NCI-H187 (cell line): ENCODE measurements at places on chromosomes 4 and X.

DNA sequence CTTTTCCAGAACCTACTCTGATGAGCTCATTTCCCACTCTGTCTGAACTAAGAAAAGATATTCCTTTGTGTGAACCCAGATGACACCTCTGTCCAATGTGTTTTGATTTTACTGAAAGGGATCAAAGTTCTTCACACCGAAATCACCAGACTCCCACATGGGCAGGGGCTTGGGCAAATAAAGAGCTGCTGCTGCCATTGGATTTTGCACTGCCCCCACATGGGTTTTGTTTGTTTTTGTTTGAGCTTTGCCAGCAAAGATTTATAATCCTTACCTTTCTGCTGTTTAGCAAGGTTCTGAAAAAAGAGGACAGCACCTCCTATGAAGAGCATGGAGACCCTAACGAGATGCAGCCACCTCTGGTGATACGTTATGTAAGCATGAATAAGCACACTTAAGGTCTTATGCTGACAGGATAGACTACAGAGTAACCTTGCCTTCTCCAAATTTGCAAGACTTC is 44.3 kb downstream of the HSD17B13 start:
- DNase-seq, result no peak

DNA sequence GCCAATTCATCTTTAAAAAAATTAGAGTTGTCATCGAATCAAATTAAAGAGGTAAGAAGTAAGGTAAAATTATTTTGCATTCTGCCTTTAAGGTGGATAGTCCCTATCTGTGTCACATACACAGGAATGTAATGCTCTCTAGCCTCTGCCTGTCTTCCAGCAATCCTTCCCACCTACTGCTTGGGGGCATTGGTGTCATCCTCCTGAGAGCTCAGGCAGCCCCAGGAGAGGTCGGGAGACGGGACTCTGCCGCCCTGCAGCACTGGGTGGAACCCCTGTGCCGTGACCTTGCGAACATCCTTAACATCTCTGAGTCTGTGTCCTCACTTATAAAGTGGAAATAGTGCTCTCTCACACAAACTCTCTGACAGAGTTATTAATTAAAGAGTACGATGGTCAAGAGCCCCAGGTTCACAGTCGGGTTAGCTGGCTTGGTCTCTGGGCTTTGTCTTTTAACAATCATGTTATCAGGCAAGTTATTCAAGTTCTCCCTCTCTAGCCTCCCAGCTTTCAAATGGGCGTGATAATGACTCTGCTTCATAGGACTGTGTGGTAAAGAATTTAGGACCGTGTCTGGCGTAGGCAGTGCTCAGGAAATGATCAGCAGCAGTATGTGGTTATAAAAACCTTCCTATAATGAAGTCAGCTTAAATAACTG is 10.2 kb downstream of the TLR3 start:
- DNase-seq, result no peak

DNA sequence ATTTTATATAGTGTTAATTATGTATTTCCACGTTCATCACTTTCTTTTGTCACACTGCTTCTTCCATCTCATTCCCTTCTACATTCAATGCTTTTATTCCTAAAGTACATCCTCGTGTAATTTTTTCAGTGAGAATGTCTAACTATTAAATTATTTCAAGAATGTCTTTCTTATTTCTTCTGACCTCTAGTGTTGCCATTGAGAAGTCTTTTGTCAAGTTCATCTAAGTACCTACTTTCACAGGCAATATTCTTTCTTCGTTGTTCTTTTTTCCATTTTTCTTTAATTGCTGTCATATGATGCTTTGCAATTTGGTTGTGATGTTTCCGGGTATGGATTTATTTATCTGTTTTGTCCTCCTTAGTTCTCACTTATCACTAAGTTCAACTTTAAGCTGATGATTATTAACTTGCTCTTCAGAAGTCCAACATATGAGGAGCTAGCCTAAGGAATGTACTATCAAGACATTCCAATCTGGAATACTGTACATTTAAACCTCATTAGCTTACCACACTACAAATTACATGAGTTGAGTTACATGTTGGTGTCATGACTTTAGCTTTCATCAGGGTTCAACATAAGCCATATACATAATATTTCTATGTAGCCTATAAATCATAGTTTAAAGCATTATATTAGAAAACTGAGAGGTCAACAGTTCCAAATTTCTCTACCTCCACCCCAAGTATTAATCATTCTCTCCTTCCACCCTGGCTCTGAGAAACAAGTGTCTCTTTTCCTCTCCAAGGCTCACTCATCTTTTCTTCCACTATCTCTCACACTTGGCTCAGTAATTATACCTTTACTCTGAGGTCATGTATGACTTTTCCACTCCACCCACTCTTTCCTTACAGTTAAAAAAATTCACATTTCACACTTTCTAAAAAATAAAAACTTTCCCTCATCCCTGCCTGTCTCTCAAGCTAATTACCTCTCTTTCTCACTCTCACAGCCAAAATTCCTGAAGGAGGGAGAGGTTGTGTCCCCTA is 81.5 kb downstream of the COX18 start:
- no peak for DNase-seq

GRCh38 chrX:97616883-97617530 is 733.3 kb downstream of the RPA4 start:
- DNase-seq, result no peak

- DNase-seq, result no peak
Observed at GRCh38 chr4:62394766-62395165, 1194.6 kb downstream of the ADGRL3 start.

DNA sequence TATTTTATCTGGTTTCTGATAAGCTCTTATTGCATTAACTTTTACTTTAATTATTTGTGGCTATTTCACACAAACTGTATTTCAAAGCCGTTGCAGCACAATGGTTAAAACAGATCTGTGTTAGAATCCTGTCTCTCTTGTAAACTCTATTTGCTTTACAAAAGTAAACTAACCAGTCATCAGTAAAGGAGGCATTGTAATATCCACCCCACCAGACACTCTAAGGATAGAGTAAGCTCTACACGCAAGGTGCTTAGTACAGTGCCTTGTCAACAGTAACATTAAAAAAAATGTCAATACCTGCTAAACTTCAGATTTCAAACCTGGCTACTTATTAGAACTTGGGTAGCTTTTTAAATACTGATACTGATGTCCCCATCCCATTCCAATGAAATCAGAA is 228.4 kb downstream of the RCHY1 start:
- DNase-seq, result no peak

DNA sequence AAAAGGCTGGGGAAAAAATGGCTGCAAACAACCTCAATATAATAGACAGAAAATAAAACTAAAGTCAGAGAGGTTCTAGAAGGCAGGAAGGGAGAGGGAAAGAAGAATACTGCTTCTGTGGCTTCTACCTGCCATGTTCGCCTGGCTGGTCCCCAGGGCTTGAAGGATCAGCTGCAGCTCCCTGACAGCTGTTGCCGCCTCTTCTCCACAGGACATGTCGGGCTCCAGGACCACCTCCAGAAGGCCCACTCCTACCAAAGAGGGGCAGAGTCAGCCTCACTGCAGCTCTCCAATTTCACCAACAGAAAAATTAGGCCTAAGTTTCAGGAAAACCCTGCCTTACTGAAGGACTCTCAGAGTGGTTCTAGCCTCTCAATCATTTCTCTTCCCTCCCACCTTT is 44.9 kb downstream of the GATB start:
- DNase-seq, result no peak

DNA sequence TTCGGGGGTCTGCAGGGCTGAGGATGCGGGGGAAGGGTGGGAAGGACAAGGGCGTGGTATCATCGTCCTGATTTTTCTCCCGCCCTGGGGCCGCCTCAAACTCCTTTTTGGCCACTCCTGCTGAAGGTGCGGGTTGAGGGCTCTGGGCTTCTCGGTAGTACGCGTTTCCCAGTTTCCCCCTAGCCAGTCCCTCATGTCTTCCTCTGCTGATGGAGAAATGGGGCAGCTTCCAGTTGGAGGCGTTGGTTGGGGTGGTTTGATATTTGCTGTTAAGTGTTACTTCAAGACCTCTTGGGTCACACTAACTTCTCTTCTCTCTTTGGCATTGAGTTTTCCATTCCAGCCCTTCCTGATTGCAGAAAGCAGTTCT is 482 bp downstream of the GSTCD start:
- DNase-seq, result no peak

DNA sequence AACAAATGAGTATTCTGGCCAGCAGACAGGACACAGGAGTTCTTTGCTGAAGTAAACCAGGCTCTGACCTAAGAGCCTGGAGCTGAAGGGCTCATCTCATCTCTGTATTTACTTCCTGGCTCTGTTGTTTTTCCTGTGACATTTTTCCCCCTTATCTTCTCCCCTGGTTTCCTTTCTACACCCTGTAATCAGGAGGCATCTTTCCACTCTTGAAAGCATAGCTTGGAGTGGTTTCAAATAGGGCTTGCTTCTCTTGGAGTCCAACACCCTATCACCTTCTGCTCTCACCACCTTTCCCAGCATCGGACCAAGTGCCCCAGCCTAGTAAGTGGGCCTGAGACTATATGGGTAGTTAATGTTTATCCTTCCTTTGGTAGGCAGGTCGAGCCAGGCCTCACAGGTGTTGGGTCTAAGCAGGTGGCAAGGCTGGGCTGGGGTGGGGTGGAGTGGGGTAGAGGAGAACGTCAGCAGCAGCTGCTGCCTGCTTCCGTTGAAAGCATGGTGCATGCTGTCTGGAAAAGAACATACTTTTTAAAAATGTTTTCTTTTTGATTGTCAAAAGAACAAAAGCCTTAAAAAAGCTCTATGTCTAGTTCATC is 1.2 kb downstream of the DRP2 start:
- DNase-seq, result no peak

DNA sequence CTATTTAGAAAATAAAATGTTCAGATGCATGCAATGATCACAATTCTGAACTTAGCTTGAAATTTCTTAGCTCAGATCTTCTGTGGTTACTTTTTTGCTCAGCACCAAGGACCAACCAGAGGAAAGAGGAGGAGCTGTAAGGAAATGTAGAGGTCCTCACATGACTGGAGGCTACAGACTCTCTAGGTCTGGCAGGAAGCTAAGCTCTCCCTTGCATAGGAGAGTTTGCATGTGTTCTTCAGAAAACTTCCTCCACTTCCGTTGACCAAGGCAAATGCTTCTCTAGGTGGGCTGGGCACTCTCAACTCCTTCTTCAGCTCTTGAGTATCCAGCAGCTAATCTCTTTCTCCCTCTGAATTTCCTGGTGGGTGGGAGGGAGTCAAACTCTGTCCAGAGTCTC is 119.6 kb downstream of the BTC start:
- no peak for DNase-seq

- DNase-seq, result no peak
Observed at GRCh38 chrX:40120838-40121580, 23.3 kb upstream of the BCOR start.

GRCh38 chr4:80171656-80172055 is 25.6 kb upstream of the PRDM8 start:
- DNase-seq, result no peak

DNA sequence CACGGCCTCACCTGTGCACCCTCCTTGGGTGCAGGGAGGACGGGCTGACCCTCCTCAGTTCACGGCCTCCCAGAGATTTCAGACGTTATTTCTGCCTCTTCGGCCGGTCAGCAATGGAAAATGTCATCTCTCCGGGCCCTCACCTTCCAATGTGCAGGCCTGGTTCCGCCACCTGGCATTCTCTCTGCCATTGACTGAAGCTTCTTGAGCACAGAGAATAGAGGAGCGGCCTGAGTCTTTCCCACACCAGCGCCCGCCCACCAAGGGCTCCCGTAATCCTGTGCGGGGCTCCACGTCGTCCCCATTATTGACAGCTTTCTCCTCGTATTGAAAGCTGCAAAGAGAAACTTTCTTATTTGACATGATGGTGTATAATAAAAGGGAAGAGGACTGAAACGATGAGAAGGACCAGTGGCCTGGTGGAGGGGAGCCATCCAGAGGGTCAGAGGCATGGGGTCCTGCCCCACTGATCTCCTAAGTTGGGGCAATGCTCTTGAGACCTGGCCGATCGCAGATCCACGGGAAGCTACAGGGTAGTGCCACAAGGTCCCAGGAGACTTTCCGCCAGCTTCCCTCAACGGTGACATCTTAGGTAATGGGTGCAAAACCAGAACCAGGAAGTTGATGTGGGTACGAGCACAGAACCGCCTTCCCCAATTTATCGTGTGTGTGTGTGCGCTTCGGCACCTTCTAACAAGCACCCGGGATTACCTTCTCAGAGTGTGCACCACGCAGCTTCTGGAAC is 20.6 kb downstream of the HTRA3 start:
- no peak for DNase-seq

GRCh38 chr4:98994474-98995182 is 893 bp upstream of the METAP1 start:
- DNase-seq, result no peak

DNA sequence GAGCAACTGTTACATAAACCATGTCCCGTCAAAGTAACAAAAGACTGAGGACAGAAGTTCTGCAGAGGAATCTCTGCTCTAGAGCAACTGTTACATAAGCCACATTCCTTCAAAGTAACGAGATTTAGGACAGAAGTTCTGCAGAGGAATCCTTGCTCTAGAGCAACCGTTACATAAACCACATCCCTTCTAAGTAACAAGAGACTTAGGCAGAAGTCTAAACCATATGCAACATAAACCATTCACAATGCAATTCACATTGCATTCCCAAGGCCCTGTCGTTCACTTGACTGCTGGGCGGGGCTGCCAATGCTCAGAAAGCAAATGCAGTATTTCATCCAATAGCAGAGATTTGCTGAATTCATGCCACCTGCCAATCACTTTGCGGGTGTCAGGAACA is 124.4 kb upstream of the PUDP start:
- DNase-seq, result no peak
